Activated CD8-positive, alpha-beta memory T cell treated with anti-CD3 and anti-CD28 coated beads, Interleukin-2, amount 10 ng/mL, durations not matched to agents 7 days and 5 days (primary cell): ENCODE measurements at places on chromosomes 6 and 20. TPM values are rescaled to one million over a fixed set of nuclear protein-coding genes. Genes with fewer than 3 reads are reported as not detected.

The HLA-DQA2 gene
- total RNA-seq: 11.6 TPM

GRCh38 chr6:140225701-140226436 is 851.4 kb upstream of the CITED2 start:
- no peak overlapping the region for H3K4me3 ChIP-seq
- H3K36me3 ChIP-seq: no peaks in the 10 kb centered on the region
- no peak for DNase-seq
- H3K27me3 ChIP-seq: peaks cover 4% of the 10 kb centered on the region

DNA sequence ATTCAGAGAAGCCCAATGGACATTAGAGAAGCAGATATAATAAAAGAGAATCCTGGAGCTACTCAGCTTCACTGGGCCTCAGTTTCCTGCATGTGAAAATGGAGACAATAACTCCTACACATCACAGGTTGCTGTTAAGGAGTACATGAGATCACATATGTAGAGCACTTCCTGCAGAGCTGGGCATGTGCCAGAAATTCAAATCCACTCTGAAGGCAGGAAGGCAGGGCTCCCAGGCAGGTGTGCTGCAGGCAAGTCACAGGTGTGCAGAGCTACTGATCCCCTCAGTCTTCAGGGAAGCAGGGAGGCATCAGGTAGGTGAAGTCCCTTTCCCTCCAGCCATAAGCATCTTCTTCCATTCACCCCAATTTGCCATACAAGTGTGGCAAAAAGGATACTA is 48.0 kb downstream of the DST start:
- H3K4me3 ChIP-seq: no peak overlapping the region
- H3K4me1 ChIP-seq: peaks cover 19% of the 10 kb centered on the region
- no peak overlapping the region for H3K27ac ChIP-seq
- H3K36me3 ChIP-seq: no peaks in the 10 kb centered on the region

- no peak overlapping the region for H3K27ac ChIP-seq
- H3K4me1 ChIP-seq: no peaks in the 10 kb centered on the region
- no peaks in the 10 kb centered on the region for H3K36me3 ChIP-seq
- no peak overlapping the region for H3K4me3 ChIP-seq
These were observed 441.9 kb upstream of the PTCHD4 start for GRCh38 chr6:48552905-48553304.

DNA sequence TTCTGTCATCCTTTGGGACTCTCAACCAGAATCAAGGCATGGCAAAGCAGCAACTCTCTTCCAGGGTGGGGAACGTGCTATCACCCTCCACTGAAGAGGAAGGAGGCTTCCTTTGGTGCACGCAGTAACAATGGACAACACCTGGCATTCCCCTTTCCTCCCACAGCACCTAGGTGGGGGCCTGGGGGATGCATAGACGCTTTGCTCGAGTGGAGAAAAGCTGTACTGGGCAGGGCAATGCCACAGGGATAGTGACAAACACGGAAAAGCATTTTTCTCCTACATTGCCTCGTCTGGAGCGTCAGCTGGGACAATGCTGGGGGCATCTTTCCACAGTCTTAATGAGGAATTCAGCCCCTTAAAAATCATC is 82.9 kb downstream of the GMPR start:
- peaks cover 87% of the 10 kb centered on the region for H3K4me1 ChIP-seq
- no peak for DNase-seq
- H3K36me3 ChIP-seq: peaks cover 13% of the 10 kb centered on the region
- no peak overlapping the region for H3K4me3 ChIP-seq

The ADGRB3 gene
- total RNA-seq: 0.33 TPM

DNA sequence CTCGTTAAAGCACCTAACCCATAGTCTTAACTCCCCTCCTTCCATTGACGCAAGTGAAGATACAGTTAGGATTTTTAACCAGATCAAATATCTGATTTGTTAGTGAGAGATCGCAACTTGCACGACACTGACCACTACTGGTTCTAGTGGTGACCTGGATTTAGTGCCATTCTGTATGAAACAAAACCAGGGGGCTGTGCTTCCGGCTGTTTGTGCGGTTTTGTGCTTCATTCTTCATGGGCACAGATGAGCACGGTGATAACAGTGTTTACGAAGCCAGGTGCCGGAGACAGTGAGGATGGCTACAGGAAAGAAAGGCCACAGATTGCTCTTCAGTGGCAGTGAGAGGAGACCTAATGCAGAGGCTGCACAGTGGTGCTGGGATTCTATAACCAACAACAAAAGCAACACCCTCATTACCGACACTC is 75.5 kb downstream of the NOL4L start:
- H3K27me3 ChIP-seq: no peaks in the 10 kb centered on the region
- peaks cover 4% of the 10 kb centered on the region for H3K36me3 ChIP-seq
- H3K4me3 ChIP-seq: peak overlapping the region; percentile 29
- DNase-seq: peak; percentile 78
- H3K27ac ChIP-seq: peak overlapping the region; percentile 62

DNA sequence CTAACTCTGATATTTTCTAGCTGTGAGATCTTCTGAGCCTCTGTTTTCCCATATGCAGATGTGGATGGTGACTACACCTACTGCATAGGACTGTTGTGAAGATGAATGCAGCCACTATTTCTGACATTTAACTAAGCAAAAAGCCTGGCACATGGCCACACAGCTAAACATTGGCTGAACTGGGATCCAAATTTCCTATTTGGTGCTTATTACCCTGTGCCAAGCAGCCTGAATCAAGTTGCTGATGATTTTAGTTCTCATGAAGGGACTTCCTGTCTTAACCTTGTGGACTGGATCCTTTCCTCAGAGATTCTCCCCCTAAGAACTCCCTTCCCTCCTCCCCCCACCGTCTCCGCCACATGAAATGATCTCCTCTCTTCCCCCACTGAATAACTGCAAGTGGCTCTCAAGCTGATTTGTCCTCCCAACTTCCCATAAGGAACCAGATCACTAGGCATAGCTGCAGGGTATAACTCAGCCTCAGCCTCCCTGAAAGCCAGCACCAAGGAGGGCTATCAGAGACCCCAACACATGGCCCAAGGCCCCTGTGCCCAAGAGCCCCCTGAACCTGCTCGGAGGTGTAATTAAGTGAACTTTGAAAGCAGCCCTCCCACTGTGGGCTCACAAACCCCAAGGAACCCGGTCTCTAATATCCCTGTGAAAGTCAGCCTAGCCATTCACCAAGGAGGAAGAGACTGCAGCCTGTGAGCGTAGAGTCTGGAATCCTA is 55.7 kb downstream of the MAFB start:
- no peak overlapping the region for H3K27ac ChIP-seq
- no peak overlapping the region for H3K4me3 ChIP-seq
- peak; percentile 31 for DNase-seq
- peaks cover 5% of the 10 kb centered on the region for H3K27me3 ChIP-seq

The CGAS gene
- 54.3 TPM for total RNA-seq

- no peak for DNase-seq
- H3K4me3 ChIP-seq: no peak overlapping the region
- no peak overlapping the region for H3K27ac ChIP-seq
- H3K36me3 ChIP-seq: no peaks in the 10 kb centered on the region
- no peaks in the 10 kb centered on the region for H3K27me3 ChIP-seq
- peaks cover 2% of the 10 kb centered on the region for H3K4me1 ChIP-seq
These were observed 512.0 kb downstream of the CDKAL1 start for GRCh38 chr6:21046276-21046675.

GRCh38 chr20:61478611-61479305 is 226.7 kb downstream of the CDH4 start:
- no peak for DNase-seq
- H3K4me3 ChIP-seq: no peak overlapping the region
- no peaks in the 10 kb centered on the region for H3K36me3 ChIP-seq
- no peaks in the 10 kb centered on the region for H3K4me1 ChIP-seq
- H3K27me3 ChIP-seq: no peaks in the 10 kb centered on the region
